ENCODE measurements at places on chromosomes 4 and X. TPM values are rescaled to one million over a fixed set of nuclear protein-coding genes. Genes with fewer than 3 reads are reported as not detected.

DNA sequence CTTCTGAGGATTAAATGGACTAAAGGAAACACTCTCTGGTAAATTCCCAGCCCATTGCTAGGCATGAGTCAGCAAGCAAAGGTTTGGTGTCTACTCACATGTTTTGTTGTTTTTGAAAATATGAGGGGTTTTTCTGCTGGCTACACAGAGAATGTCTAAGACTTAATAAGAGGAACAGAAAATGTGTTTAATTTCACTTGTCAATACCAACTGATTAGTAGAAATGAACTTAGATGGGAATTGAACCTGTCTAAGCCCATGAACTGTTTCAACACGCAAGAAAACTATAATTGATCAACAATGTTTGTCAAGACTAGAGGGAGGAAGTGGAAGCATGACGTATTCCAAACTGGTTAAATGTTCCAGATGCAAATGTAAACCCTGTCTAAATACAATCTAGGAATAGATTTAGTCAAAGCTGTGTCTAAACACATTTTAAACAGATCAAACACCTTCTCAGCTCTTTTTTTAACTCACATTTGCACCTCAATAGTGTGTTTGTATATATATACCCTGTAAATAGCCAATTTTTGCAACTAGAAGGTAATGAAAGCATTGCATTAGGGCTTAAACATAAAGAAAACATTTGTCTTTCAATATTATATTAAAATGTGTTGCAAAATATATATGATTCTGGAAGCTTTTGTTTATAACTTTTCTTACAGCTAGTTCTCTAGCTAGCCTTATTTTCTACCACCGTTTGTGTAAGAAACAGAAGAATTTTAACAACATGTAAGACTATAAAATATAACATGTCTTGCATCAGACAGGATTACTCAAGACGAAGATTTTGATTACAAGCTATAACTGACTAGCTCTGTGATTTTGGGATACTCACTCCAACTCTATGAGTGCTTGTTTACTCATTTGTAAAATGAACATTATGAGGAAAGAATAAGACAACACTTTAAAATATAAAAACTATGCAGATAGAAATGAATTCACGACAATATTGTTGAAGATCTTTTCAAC is 607.8 kb downstream of the FSTL5 start:
- no peak for DNase-seq

DNA sequence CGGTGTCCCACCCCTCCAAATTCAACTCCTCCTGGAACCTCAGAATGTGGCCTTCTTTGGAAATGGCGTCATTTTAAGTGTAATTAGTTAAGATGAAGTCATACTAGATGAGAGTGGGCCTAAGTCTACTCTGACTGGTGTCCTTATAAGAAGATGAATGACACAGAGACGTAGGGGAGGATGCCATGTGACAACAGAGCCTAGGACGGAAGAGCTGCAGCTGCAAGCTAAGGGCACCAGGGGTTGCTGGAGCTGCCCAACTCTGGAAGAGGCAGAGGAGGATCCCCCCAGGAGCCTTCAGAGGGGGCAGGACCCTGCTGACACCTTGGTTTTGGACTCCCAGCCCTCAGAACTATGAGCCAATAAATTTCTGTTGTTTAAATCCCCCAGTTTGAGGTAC is 115.1 kb downstream of the STK32B start:
- no peak for DNase-seq

DNA sequence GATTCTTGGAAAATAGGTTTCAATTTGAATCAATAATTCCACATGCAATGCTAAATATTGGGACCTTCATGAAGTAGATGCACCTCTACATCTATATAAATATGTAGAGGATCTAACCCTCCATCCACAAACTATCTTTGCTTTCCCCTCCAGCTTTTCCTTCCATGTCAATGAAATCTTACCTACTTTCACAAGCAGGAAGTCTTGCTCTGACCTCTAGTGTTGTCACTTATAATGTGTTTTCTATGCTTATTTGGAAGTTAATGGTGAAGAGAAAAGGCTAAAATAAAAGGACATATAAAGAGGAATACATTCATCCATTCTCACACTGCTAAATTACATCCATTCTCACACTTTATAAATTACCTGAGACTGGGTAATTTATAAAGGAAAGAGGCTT is 472.7 kb upstream of the DIAPH2 start:
- no peak for DNase-seq

DNA sequence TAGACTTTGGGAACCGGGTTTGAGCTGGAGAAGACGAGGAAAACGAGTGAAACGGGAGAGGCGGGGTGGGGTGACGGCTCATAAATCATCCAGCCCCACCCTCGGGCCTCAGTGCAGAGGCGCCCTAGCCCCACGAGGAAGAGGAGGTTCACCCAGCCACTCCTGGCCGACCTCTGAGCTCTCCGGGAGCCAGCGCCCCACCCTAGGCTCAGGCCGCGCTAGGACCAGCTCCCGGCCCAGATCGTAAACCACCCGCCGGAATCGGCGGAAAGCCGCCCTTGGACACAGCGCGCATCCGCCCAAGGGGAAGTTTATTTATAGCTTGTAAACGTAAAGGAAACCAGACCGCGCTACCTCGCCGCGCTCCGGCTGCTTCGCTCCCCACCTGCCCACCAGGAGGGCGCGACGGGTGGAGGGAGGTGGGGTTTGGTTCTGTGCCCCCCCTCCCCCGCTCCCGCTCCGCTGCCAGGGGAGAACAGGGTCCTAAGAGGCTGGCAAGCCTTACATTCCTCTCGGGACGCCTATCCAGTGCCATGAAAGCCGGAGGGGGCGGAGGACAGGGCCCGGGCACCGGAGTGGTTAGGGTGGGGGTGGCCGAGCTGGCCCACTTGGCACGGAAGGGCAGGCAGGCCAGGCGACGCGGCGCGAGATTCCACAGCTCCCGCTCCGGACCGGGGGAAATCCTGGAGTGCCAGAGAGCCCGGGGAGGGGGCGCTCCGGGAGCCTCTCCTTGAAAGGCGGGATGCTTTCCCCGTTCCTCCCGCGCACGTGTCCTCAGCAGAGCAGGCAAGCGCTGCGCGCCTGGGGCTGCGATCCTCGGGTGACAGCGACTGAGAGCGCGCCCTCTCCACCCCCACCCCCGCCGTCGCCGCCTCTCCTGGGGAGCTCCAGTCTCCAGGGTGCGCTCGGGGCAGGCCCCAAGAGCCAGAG is 84.2 kb downstream of the BCOR start:
- DNase-seq = no peak

DNA sequence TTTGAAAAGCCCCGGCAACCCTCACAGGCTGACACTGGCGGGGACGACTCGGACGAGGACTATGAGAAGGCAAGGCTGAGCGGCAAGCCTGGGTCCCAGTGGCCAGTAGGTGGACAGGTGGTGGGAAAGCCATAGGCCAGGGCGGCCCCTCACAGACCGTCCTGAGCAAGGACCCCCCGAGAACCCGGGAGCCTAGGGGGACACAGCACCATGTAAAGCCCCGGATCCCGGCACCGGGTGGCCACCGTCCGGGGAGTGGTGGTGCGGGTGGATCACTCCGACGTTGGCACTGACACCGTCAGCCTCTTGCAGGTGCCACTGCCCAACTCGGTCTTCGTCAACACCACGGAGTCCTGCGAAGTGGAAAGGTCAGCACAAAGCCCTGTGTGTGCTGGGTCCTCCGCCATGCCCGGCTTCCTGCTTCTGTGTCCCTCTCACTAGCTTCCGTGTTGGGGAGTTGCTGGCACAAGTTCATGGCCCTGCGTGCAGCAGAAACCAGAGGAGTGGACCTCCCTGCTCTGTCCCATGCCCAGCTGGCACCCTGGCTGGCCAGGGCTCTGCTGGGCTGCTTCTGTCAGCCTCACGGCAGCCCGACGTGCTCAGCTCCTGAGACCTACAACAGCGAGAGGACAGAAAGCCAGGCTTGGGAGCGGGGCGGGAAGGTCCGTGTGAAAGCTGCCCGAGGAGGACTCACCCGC is 11.9 kb upstream of the ADD1 start:
- no peak for DNase-seq

DNA sequence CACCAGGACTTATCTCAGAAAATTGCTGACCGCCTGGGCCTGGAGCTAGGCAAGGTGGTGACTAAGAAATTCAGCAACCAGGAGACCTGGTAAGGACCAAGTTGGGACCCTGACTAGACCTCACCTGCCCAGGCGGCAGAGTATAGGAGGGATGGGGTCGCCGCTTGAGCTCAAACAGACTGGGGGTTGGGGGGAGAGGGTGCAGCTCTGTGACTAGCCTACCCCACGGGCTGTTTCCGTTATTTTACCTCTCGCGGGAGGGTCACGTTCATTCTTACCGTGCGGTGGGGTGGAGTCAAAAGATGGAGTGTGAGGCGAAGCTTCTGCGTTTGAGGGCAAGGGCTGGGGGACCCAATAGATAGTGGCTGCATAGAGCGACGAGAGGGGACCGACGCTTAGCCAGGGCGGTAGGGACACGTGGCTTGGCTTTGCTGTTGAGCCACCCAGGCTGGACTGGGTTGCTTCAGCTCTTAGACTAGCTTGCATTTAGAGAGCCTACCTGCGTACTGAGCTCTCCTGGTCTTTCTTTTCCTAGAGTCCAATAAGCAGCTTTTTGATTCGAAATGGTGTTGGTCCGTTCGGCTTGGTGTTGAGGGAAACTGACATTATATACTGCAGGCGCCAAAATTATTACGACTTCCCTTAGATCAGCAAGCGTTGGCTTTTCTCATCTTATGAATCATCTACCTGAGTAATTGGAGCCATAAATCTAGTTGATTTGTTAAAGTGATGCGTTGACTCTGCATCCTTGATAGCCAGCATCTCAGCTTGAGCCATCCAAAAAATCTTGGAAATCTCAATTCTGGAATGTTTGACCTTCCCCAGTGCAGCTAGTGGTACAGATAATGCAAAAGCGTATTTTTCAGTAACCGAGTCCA is 591 bp downstream of the PRPS1 start:
- no peak for DNase-seq

DNA sequence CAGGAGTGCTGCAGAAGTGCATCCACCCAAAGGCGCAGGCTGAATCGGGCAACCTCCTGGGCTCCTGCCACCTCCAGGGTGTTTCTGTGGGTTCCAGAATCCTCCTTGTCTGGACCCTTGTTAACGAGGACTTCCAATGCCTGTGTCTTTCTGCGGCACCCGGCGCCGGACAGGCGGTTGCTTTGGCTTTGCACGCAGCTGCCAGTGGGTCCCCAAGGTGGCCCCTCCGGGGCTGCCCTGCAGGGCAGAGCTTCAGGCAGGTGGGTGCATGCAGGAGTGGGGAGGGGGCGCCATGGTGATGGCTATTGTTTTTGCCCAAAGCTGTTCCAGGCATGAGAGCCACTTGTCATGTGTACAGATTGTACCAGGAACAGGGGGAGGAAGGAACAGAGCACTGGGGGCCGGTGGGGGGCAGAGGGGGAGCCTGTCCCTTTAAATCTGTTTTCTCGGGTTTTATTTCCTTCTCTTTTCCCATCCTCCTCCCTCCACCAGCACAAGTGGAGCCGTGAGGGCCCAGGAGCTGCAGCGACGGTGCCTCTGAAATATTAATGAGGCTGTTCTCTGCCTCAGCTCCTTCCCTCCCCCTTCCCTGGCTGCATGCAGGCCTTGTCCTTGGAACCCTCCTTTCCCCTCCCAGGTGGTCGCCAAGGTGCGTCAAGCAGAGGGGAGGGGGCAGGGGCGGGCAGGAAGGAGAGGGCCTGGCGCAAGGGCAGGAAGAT is 13.1 kb downstream of the ATP2B3 start:
- no peak for DNase-seq

The MAGEB17 gene
- not detected for total RNA-seq

The PNCK gene
- total RNA-seq = not detected

DNA sequence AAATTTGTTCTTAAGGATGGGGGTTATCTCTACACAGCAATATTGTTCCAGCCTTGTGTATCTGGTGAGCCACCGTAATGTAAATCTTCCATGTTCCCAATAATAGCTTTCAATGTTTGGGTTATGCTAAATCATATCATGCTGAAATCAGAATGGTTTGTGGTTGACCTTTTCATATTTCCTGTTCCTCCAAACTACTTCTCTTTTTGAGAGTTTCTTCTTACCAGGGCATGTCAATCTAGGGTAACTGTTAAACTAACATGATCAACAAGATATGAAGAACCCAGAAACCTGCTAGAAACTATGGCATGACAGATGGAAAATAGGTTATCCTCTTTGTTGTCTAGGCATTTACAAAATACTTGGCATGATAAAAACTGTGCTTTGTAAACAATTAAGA is 22.0 kb downstream of the TNMD start:
- no peak for DNase-seq

- DNase-seq = no peak
Measured at GRCh38 chrX:103442536-103442901, 66.2 kb downstream of the BEX3 start.

The SPARCL1 gene
- 1,726 TPM for total RNA-seq

- DNase-seq = no peak
Measured at GRCh38 chr4:10524196-10524833, 67.1 kb upstream of the ZNF518B start.

GRCh38 chrX:56813318-56813837 is 84.3 kb downstream of the NBDY start:
- no peak for DNase-seq

DNA sequence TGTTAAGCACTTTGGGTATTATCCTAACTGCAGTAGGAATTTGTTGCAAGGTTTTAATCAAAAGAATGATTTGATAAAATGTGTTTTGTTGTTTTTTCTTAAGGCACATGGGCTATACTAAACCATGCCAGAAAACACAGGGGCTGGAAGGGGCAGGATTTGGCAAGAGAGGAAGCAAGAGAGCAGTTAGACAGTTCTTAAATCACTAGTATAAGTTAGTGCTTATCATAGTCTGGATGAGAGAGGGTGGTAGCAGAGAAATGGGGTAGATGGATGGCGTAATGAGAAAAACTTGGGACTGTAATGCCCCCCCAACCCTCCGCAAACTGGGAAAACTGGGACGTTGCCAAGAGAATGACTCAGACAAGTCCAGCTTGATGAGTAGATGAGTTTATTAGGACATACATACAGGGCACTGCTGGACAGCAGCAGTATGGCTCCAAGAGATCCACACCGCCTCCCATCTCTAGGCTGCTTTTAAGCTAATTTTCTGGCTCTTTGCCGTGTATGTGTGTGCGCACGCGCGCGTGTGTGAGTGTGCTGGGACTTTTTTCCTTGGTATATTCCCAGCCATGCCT is 151.5 kb downstream of the PDLIM5 start:
- no peak for DNase-seq

DNA sequence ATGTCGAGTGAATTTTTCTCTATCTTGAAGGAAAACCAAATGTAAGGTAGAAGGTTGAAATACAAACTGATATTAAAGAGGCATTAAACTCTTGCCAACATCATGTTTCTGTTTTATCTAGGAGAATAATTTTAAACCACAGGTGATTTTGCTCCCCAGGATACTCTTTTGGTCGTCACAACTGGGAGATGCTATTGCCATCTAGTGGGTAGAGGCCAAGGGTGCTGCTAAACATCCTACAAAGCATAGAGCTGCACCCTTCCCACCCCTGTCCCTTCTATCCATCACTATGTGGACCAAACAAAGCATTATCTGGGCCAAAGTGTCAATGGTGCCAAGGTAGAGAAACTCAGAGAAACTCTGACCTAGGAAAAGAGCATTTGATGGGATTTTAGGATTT is 154.6 kb upstream of the MAGEB2 start:
- DNase-seq = no peak

GRCh38 chrX:77675986-77676385 is 110.0 kb downstream of the ATRX start:
- no peak for DNase-seq

- DNase-seq = no peak
Measured at GRCh38 chrX:88378406-88378805, 368.6 kb upstream of the CPXCR1 start.

The FAM47A gene
- not detected for total RNA-seq

The USP17L21 gene
- not detected for total RNA-seq

GRCh38 chr4:98284640-98285046 is 23.5 kb downstream of the RAP1GDS1 start:
- no peak for DNase-seq
